ENCODE measurements at places on chromosomes 7 and 10.

- no peak for DNase-seq
These were observed 10.8 kb downstream of the SRPK2 start for GRCh38 chr7:105377903-105378302.

DNA sequence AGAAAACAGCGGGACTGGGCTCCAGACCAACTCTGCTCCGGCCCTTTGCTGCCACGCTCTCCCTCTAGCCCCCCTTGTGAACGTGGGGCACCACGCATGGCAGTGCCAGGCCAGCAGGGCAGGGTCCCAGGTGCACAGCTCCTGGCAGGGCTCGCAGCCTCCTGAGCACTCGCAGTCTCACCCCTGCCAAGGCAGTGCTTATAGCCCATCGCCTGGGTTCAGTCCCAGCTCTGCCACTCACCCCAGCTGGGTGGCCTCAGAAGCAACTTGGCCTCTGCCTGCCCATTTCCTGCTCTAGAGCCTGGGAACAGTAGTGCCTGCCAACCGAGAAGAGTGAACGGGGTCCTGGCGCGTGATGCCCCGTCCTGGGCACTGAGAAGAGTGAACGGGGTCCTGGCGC lies 36.3 kb downstream of the CFAP46 start:
- DNase-seq = no peak

- DNase-seq = no peak
These were observed 137.3 kb upstream of the FRMD4A start for GRCh38 chr10:14468023-14468441.

GRCh38 chr10:98980353-98980752 lies 255.3 kb downstream of the HPSE2 start:
- no peak for DNase-seq

DNA sequence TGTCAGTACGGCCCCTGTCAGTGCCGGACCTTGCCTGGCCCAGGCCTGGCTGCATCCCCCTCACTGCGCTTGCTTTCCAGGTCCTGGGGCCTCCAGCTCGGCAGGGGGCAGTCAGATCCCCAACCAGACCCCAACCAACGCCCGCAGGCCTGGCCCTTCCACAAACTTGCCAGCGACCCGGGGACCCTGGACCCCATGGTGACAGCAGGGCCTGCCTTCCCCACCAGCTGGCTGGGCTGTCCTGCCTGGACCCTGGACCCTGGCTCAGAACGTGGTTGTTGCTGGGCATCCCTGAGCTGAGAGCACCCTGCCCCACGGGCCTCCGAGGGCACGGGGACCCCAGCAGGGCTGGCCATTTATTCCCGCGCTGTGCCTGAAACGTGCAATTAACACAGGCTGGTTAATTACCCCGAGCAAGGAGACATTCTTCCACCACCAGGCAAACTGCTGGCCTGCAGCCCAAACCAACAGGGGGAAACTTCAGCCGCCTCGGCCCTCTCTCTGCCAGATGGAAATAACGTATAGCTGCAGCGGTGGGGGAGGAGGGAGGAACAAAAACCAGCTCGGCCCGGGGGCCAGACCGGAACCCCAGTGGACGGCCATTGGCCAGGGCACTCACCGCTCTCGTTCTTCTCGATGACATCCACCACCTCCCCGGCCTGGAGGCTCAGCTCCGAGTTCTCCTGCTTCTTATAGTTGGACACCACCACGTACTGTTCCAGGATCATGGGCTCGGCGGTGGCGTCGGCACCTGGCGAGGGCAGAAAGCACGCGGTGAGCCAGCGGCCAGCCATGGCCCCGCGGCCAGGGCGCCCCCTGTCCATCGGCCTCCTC lies 167.1 kb downstream of the NEURL1 start:
- peak; percentile 19 for DNase-seq

- no peak for DNase-seq
These were observed 147.5 kb downstream of the WDR37 start for GRCh38 chr10:1203704-1204103.

DNA sequence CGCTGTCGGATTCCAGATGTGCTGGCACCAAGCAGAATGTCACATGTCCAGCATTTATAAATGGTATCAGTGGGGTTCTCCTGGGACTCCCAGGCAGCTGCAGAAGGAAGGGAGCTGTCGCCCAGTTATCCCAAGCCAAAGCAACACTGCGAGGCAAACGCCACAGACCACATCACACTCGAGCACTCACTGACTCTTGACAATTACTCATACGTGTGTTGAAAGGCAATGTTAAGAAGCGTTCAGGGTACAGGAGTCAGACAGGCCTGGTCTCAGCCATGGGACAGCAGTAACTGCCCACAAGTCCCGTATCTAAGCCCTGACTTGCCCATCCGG lies 113.4 kb downstream of the DIP2C start:
- no peak for DNase-seq

DNA sequence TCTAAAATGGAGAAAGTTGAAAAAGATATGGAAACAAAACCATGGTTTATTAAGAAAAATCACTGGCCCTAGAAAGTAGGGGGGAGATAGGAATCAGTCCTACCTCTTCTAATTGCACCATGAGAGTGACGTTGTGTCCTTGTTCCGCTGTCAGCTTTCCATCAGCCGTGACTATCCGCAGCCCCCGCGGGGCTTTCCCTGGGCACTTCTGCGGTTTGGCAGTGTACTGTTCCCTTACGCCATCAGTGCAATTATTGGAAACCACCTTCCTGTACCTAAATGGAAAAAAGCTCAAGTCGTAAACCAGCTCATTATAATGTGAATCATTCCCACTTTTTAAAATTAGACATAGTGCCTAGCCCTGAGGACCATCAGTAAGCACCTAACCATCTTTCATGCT lies 512.2 kb downstream of the SORCS1 start:
- DNase-seq = no peak

GRCh38 chr10:98041352-98042043 lies 11.1 kb upstream of the CRTAC1 start:
- peak; percentile 36 for DNase-seq

GRCh38 chr10:79378647-79379511 lies 31.6 kb downstream of the PPIF start:
- no peak for DNase-seq

- DNase-seq = no peak
These were observed 608.8 kb downstream of the LRMDA start for GRCh38 chr10:76040107-76040829.

DNA sequence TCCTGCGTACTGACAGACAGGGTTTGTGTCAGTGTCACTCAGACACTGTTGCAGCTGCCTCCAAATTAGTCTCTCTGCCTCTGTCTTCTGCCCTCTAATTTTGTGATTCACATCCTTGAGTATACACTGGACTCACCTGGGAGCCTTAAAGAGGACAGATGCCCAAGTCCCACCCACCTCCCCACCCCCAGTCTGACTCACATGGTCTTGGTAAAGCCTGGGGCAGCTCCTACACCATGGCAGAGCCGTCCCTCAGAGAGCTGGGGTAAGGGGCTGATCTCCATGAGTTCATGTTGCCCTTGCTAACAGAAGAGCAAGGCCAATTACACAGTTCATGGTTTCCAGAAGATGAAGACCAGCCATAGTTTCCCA lies 197.6 kb upstream of the STK17A start:
- DNase-seq = no peak

- peak; percentile 38 for DNase-seq
These were observed 20.5 kb upstream of the PITRM1 start for GRCh38 chr10:3192856-3193635.

DNA sequence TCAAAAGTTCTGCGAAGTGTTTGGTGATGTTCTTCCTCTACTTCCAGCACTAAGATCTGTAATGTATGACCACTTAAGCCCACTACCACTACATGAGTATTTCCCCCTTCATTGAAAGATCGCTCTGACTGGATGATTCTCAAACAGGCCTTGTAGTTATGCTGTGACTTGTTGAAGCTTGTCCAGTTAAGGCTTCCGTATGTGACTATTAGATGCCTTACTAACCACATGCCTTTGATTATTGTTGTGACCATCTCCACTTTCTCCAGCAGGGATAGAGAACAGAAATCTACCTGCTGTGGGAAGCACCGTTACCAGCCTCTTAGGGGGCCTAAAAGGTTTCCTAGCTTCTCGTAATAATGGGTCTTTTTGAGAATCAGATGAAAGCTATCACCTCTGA lies 81.1 kb downstream of the NOC3L start:
- no peak for DNase-seq

GRCh38 chr10:112687647-112688046 lies 240.6 kb downstream of the VTI1A start:
- DNase-seq = no peak

DNA sequence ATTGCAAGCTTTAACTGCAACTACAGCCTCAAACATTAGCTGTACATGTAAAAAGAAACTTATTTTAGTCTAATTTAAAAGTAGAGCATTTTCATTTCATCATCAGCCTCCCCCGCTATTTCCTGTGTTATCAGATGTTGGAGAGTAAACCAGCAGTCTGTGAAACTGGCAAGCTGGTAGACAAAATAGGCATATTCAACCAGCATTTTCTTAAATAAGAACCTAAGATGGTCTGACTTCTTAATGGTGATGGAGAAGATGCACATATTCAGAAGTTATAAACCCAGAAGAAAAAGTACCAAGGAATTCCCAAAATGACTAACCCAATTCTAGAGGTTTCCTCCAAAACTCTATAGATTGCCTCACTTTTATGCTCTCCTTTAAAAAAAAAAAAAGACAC lies 24.9 kb downstream of the PIK3AP1 start:
- DNase-seq = peak; percentile 67

DNA sequence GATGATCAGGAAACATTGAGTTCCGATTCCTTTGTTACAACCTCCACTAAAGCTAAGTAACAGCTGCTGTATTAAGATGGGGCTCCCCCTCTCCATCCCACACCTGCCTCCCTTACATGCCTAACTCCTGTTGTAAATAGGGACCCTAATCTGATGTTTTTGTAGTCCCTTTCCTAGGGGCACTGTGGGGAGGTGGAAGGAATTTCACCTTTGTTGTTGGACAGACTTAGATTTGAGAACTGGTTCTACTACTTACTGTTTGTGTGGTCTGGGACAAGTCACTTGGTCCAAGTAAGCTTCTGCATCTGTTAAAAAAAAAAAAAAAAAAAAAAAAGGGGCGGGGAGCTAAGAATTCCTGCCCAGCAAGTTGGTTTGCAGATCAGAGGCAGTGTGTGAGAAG lies 42.6 kb downstream of the KIAA1217 start:
- no peak for DNase-seq

DNA sequence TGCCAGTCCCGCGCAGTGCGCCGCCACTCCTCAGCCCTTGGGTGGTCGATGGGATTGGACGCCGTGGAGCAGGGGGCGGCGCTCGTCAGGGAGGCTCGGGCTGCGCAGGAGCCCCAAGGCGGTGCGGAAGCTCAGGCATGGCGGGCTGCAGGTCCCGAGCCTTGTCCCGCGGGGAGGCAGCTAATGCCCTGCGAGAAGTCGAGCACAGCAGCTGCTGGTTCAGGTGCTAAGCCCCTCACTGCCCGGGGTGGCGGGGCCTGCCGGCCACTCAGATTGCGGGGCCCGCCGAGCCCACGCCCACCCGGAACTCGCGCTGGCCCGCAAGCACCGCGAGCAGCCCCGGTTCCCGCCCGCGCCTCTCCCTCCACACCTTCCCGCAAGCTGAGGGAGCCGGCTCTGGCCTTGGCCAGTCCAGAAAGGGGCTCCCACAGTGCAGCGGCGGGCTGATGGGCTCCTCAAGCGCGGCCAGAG lies 14.4 kb upstream of the WASL start:
- no peak for DNase-seq

- no peak for DNase-seq
These were observed 216.4 kb downstream of the HECW1 start for GRCh38 chr7:43328785-43329380.

GRCh38 chr10:95655571-95656290 lies 780 bp downstream of the ALDH18A1 start:
- peak; percentile 9 for DNase-seq

GRCh38 chr10:30039567-30039966 lies 19.8 kb downstream of the JCAD start:
- DNase-seq = no peak

DNA sequence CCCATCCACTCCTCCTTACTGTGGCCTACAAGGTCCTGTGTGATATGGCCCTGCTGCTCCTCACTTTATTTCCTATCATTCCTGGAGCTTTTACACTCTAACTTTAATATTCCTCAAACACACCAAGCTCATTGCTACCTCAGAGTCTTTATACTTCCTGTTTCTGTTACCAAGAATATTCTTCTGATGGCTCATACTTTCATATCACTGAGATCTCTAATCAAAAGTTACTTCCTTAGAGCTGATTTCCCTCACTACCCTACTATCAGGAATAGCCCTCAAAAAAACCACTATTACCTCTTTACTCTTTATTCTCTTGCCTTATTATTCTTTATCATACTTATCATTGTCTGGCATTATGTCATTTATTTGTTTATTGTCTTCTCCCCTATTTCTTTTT lies 5.8 kb upstream of the PPP3CB start:
- DNase-seq = no peak

- DNase-seq = no peak
These were observed 3.2 kb downstream of the IL6 start for GRCh38 chr7:22730066-22730710.

DNA sequence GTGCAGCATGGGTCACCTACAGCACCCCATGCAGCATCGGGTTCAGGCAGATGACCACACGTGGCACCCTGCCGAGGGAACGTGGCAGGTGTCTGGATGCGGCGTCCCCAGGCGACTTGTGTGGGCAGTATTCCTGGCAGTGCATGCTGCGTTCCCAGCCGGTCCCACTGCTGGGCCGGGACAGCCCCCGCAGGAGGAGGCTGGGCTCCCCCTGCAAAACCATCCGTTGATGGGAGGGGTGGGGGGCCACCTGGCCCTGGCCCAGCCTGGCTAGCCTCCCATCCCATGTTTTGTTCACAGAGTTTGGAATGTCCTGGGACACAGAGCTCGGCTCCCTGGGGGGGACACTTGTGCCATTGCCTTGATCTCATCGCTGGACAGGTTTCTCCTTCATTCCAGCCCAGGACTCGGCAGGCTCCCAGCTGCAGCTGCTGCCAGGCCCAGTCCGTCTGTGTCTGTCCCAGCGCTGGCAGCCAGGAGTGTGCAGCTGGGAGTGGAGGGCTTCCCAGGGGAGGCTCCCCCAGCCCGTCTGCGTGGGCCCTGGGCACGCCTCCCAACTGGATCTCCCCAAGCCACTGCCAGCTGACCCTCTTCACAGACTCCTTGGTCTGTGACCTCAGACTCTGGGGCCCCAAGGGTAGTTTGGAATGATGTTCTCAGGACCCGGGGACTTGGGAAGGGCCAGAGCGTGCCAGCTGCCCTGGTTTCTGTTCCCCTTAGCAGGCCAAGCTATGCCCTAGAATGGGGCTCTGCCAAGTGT lies 32.6 kb downstream of the TMEM270 start:
- no peak for DNase-seq

DNA sequence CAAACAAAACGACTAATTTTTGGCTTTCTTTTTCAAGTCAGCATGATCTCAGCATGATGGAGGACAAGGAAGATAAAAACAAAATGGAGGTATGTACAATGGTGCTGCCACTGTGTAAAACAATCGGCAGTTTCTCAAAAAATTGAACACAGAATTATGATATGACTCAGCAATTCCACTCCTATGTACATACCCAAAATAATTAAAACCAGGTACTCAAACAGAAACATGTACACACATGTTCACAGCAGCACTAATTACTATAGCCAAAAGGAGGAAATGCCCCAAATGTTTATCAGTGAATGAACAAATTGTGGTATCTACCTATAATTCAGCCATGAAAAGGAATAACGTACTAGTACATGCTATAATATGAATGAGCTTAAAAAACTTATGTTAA lies 29.9 kb downstream of the SNX13 start:
- no peak for DNase-seq

GRCh38 chr10:44245601-44245938 lies 139.3 kb downstream of the CXCL12 start:
- DNase-seq = no peak

Measured in immature natural killer cell (primary cell).